ENCODE measurements at places on chromosomes 6 and 20. TPM values are rescaled to one million over a fixed set of nuclear protein-coding genes. Genes with fewer than 3 reads are reported as not detected.

GPX5 gene
- not detected for total RNA-seq

ANKEF1 gene
- total RNA-seq, result 1.1 TPM

PAK1IP1 gene
- total RNA-seq, result 19.7 TPM

ME1 gene
- total RNA-seq, result 1.9 TPM

OXT gene
- 0.66 TPM for total RNA-seq

OTOR gene
- 0.35 TPM for total RNA-seq

KCNQ2 gene
- 2.9 TPM for total RNA-seq

SLC24A3 gene
- total RNA-seq, result 5.9 TPM

NRM gene
- total RNA-seq, result 7.2 TPM

All from muscle of leg (tissue), 16 donors.